ENCODE measurements at places on chromosomes 1 and 21.
A peak's percentile ranks its signal among the peaks of the same experiment; 100 is the strongest.

DNA sequence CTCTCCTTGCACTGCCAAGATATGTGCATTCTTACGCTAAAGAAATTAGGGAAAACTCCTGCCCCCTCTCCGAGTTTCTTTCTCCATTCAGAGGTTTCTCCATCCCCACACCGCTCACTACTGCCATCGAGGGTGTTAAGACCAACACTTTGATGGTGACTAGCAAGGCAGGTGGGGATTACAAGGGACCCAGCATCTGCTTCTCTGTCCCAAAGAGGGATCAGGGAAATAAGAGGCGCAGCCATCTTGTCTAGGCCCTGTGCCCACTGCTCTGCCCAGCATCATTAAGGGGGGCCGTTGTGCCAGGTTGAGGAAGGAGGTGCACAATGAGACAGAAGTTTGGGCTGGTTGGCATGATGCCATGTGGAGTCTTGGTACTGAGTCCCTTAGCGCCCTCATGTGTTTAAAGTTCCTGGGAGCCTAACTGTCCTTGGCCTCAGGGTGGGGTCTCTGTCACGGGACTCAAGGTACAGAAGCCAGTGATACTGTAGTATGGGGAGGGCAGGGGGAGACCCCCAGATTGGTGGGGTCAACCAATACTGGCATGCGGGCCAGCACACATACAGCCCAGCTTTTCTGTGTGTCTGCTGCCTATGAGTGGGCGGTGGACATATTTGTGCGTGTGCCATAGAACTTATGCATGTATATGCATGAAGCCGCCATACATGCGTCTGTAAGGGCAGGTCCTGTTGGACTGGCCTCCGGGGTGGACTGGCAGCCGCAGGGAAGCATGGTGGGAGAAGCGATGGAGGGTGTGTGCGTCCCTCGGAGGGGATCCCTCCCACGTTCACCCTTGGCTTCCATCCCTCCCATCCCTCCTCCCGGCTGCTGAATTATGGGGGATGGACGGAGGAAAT, 5.5 kb downstream of the EFNA3 start:
- no peak for DNase-seq

DNA sequence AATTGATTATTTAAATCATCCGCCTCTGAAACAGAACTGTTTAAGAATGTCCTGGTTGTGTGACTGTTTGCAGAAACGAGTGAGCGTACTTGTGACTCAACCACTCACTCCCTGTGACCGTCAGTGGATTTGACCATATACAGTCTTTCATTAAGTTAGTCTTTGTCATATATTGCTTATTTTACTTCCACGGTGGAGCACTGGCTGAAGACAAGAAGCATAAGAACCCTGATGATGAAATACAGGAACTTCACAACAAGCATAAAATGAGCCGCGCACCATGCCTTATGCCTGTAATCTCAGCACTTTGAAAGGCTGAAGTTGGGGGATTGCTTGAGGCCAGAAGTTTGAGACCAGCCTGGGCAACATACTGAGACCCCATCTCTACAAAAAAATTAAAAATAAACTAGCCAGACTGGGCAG, 194.0 kb downstream of the TOMM20 start:
- no peak for DNase-seq

DNA sequence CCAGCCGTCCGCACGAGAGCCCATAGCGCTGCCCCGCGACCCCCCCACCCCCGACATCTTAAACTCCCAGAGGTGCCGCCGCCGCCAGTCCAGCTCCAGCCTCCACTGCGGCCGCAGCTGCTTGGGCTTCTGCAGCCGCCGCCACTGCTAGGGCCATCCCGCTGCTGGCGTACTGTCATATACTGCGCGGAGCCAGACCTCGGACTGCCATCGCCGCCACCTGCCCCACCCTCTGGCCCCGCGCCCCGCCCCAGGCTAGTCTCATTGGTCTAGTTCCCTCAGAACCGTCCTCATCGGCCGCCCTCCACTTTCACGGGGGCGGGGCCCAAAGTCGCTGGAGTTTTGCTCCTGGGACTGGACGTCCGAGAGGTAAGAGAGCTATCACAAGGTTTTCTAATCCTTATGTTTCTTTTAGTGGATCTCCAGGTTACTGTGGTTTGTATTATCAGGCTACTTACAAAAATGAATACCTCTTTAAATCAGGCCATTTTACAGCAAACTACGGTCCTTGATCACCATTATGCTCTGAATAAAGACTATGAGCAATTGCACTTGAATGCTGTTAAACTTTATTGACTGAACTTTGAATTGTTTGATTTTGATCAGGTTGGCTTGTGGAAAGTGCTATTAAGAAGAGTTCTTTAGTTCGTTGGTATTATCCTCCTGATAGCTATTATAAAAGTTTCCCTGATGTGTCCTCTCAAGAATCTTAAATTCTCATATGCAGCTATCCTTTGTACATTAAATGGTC, 2.8 kb upstream of the CD1D start:
- DNase-seq, result peak; percentile 57

DNA sequence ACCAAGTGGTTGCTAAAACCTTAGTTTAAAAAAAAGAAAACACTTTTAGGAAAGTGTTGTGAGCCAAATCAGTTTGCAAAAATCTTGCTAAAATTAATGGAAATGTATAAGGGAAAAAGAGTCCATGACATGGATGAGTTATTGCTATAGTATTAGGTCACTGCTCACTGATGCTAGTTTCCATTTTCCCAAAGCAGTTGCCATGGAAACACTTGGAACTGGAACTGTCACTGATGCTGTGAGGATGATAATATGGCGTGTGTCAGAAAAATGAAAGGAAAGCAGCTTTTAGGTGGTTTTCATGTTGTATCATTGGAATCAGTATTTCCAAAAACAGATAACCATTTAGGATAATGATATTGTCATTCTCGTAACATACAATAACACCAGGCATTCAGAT, 104.4 kb downstream of the PHTF1 start:
- no peak for DNase-seq

- no peak for DNase-seq
Measured at GRCh38 chr1:2267051-2267830, 39.1 kb downstream of the SKI start.

DNA sequence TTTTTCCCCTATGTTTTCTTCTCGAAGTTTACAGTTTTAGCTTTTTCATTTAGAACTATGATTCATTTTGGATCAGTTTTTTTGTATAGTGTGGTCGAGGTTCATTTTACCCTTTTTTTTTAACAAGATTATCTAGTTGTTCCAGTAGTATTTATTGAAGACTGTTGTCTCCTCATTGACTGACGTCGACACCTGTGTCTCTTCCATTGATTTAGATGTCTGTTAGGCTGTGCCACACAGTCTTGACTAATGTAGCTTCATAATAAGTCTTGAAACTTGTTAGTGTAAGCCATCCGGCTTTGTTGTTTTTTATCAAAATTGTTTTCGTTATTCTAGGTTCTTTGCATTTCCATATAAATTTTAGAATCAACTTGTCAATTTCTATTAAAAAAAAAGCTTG, 45.2 kb downstream of the CAMSAP2 start:
- no peak for DNase-seq

GRCh38 chr1:244680667-244681066, 27.7 kb downstream of the DESI2 start:
- DNase-seq, result no peak

- no peak for DNase-seq
Measured at GRCh38 chr21:45877821-45878469, 103.6 kb upstream of the COL6A1 start.

DNA sequence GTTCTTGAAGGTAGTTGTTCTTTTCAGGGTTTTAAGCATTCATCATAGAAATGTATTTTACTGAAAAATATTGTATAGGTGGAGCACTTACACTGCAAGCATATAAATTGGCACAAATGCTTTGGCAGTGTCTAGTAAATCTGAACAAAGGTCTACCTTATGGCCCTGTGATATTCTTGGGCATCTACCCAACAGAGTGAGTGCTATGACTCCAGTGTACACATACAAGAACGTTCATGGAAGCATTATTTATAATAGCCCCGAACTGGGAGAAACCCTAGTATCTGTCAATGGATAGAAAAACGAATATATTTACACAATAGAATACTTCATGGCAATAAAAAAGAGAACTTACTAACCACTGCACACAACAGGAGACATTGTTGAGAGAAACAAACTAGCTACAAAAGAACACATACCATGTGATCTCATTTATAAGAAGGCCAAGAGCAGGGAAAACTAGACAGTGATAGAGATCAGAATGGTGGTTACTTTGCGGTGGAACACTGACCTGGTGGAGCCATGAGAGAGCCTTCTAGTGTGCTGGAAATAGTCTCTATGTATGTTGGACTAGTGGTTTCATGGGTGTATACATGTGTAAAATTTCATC, 96.0 kb downstream of the MAB21L3 start:
- no peak for DNase-seq

DNA sequence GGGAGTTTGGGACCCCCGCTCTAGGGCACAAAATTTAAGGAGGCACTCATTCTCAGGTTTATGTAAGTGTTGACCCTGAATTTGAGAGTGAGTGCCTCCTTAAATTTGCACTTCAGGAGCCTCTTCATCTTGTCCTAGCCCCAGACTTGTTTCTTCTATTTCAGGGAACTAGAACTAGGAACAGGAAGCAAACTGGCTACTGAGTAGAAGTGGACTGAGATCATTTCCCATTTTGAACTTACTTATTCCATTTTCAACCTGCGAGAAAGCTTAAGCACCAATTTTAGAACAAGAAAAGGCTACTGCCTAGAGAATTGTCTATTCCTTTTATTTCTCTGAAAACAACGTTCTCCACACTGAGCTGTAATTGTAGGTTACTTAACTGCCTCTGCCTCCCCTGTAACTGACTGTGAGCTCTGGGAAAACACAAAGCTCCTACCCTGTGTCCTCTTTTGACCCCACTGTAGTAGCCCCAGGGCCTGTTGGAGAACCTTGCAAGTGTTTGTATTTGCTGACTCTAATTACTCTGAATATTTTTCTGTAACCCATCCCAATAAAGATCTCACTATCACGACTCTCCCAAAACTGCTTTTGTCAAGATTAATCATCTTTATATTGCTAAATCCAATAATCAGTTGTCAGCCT, 2.5 kb downstream of the PPT1 start:
- no peak for DNase-seq

- DNase-seq, result no peak
Measured at GRCh38 chr1:172117800-172118199, 276.5 kb downstream of the DNM3 start.

GRCh38 chr1:21752186-21752585, 30.8 kb downstream of the USP48 start:
- DNase-seq, result no peak

GRCh38 chr21:33265664-33266049, 510 bp upstream of the IL10RB start:
- DNase-seq, result no peak

- no peak for DNase-seq
Measured at GRCh38 chr21:37193676-37194075, 73.5 kb downstream of the VPS26C start.

GRCh38 chr1:51523931-51524330, 4.9 kb upstream of the EPS15 start:
- no peak for DNase-seq

GRCh38 chr1:33060579-33061083, 20.3 kb upstream of the AZIN2 start:
- DNase-seq, result no peak

DNA sequence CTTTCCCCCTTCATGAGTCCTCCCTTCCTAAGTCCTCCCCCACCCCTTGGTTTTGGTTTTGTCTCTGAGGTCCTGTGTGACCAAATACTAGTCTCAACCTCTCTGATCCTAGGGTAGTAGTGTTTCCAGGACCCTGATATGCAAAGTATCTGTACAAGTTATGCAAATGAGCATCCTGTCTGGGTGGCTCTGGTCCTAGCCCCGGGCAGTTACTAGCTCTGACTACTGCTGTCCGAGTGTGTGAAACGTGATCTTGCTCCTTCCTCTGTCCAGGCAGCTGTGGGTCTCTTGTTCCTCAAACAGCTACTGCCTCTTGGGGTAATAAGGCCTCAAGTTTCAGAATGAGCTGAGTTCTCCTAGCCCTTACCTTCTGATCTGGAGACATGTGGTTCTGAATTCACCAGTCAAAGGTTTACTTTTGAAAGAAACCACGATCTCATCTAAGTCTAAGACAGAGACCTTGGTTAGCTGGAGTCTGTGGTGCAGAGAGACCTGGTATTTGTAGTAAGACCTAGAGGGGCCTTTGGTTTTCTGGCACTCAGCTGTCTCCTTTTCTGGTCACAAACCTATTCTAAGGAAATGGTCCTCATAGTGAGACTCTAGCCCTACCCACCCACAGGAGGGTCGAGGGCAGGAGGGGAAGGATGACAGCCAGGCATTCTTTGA, 31.0 kb upstream of the IL19 start:
- no peak for DNase-seq

GRCh38 chr1:9654051-9654833, 2.7 kb downstream of the PIK3CD start:
- DNase-seq, result no peak

DNA sequence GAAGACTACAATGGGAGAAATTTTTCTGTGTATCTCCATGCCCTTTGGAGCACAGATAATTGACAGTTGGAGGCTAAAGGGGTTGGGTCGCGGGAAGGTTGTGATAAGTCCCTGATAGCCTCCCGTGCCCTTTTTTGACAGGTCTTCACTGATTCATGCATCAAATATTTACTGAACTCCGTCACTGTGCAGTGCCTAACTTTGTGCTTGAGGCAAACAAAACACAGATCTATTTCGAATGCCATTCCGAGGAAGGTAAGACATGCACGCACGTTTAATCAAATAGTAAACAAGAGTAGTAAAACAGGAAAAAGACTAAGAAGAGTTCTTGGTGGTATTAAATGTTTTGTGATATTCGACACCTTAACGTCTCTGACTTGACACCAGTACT, 494 bp upstream of the PIP5K1A start:
- DNase-seq, result no peak

DNA sequence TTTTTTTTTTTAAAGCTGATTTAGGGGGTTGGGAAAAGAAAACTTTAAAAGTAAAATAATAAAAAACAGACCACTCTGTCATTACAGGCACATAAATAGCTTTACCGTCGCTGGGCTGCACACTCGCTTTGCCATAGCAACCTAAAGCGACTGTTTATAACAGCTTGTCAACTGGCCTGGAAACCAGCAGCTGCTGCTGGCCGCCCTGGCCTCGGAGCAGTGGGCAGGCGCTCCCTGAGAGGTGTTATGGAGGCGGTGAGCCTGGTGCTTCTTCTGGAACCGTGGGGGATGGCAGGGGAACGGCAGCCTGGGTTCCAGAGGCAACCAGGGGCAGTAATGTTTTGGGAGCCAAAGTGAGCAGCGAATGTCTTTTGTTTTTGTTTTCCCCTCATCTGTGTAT, 45.7 kb downstream of the ATP2B4 start:
- DNase-seq, result peak; percentile 86

DNA sequence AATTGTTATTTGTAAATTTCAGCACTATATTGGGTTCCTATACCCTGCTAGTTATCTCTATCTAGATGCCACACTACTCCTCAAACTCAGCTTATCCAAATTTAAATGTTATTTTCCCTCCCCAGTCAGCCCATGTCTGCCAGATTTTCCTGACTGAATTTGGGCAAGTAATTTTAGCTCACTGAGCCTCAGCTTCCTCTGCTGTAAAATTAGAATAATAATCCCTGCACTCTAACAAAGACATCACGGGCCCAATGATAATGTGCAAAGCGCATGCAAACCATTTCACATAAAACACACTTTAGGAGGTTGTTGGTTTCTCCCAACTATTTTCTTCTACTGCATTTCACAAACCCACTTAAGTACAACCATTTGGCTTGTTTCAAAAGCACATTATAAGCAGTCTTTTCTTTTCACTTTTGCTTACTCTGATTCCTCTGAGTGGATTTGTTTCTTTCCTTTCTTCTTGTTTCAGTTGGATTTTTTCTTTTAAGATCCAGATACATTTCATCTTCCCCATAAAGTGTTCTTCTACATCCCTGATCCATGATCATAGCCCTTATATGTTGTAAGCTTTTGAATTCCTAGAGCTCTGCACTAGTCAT, 152.8 kb upstream of the DPT start:
- no peak for DNase-seq
